Pulmonary artery endothelial cell (primary cell): ENCODE measurements at places on chromosomes 3 and 15.

DNA sequence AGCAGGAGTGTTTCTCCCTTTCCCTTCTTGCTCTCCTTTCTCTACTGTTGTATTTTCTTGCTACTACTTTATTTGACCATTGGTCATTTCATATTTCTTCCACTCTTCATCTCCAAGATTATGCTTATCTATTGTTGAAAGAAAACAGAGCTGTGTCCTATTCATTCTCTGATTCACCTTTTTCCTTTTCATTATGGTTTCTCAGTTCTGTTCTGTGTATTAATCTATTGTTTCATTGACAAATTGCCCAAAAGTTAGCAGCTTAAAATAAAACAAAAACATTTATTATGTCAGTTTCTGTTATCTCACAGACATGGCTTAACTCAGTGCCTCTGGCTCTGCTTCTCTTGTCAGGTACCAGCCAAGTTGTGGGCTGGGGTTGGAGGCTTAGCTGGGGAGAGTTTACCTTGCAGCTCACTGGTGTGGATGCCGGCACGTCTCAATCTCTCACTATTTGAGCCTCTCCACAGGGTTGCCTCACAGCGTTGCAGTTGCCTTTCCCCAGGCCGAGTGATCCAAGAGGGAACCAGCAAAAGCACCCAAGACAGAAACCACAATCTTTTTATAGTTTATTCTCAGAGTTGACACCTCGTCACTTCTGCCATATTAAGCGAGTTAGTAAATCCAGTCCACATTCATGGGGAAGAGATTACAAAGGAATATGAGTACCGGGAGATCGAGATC is 36.9 kb upstream of the FILIP1L start:
- DNase-seq, result no peak

GRCh38 chr3:186540835-186541226 is 3.3 kb downstream of the CRYGS start:
- no peak for DNase-seq

DNA sequence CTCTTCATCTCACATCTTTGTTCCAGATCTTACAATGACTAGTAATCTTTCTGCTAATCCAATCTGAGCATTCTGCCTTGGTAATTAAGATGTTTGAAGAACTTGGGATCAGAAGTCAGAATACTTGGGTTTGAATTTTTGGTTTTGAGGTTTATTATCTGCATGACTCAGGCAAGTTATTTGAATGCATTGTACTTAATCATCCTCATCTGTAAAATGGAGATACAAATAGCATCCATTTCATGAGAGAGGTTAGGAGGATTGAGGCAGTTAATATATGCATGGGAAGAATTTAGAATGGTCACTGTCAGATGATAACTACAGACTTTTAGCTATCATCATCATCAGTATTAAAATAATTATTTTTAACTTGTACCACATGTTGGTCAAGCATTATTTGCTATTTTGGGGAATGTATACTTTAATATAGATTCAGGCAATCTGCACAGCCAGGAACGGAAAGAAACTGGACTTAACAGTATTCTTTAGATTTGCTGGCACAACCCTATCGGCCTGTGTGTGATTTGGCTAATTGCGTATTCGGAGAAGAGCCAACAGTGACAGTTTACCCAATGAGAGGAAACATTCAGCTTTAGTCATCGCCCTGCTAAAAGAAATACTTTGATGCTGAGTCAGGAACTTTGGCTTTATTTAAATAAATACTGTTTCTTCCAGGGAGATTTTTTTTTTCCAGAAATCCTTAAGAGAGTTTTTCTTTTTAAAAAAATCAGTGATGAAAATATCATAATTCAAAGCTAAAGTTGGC is 600.0 kb downstream of the ROBO1 start:
- no peak for DNase-seq

DNA sequence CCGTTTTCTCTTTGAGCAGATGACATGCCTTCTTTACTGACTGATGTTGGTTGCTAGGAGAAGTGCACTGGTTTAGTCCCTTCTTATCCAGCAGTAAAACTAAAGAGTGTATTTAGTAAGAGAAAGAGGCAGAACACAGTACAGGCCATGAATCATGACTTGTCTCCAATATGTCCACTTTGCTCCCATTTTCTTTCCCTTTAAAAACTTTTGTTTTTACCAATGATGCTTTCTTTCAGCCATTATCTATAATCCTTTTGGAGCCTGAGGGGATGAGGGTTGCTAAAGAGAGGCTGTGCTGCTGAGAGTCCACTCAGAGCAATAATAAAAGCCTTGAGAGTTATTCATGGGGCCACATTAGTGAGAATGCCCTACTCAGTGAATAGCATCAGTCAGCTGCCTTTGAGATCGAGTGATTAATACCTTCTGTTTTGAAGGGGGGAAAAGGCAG is 12.2 kb downstream of the ROBO2 start:
- DNase-seq, result no peak

- no peak for DNase-seq
Measured at GRCh38 chr3:94525043-94525442, 462.2 kb downstream of the NSUN3 start.

GRCh38 chr15:72199721-72200212 is 2.2 kb upstream of the GRAMD2A start:
- DNase-seq, result peak; percentile 11

- DNase-seq, result no peak
Measured at GRCh38 chr3:12394569-12395271, 89.6 kb upstream of the TSEN2 start.

DNA sequence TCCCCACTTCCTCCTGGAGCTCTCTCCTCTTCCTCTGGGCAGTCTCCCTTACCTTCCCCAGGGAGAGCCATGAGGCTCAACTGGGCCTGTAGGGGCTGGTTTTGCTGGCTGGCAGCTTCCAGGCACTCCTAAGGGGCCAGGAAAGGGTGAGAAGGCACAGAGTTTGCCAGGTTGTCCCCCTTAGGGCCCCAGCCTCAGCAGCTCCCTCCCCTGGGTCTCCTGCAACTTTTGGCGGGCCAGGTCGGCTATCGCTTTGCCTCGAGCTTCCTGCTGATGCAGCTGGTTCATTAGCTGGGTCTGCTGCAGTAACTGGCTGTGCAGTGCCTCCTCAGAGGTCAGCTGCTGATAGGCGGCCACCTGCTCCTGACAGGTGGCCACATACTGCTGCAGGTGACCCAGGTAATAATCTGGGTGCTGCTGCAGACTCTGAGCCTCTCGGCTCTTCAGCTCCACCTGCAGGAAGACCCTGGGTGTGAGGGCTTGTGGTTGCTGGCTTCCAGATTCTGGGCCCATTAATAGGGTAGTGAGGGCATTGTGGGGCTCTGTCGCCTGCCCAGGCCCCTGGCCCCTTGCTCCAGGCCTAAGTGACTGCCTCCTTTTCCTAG is 29.7 kb upstream of the OR4F6 start:
- DNase-seq, result no peak

DNA sequence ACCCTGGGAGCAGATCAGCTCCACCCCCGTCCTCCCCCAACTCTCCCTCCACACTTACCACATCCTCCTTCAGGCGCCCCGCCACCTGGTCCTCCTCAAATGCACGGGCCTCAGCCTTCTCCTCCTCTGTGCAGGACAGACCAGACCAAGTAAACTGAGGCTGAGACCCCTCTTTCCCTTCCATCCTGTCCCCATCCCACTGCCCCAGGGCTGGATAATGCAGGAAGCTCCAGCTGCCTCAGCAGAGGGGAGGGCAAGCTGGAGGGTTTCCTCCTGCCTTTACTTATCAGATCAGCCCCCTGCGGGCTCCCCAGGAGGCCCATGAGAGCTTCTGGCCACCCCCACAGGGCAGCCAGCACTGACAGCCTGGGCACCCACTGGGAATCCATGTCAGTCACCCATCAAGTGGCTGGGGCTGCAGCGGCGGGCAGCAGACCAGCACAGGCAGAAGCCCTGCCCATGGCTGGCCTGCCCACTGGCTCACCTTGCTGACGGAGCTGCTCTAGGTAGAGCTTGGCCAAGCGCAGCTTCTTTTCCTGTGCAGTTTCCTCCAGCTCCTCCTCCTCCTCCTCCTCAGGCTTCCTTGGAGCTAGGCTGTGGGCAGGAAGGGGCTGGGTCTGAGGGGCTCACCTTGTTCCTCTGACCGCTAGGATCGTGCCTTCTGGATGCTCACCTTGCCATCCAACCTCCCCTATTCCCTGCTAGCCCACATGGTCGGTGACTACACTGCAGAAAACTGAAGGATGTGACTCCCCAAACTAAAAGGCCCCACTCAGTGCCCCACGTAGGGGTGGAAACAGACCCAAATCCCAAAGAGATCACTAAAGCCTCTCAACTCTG is 3.9 kb downstream of the RRP9 start:
- DNase-seq, result no peak

DNA sequence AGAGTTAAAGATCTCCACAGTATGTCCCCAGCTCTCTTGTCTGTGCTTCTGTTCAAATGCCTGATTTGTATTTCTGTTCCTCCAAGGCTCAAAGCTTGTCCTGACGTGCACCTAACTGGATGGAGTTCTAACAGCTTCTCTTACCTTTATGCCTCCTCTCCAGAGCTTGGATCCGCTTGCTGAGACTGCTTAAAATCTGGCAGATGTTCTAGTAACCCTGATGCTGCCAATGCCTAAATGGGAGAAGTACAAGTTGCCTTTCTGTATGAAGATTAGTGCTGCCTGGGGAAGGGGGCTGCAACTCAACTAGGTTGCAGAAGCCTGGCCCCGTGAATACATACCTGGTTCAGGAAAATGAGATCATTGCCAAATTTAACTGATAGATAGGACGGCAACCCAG is 354.5 kb upstream of the KCNMB2 start:
- DNase-seq, result no peak

GRCh38 chr3:42505128-42505848 is 2.8 kb downstream of the VIPR1 start:
- DNase-seq, result no peak

DNA sequence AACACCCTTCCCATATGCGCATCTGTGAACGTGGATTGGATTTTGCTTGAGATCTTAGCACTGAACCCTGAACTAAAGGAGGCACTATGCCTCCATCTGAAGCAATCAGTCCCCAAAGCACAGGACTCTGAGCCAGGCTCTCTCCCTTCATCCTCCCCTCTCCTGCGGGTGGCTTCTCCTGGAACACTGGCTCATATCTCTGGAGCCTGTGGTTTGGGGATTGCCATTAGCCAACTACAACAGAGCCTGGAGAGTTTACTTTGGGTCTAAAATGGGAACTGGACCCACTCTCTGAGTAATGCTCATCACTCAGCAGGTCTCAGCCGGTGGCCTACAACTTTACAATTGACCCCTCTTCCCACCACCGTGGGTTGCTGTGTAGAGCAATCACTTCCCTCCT is 190.8 kb upstream of the HES1 start:
- DNase-seq, result no peak

GRCh38 chr3:178476886-178477285 is 59.4 kb upstream of the KCNMB2 start:
- no peak for DNase-seq

DNA sequence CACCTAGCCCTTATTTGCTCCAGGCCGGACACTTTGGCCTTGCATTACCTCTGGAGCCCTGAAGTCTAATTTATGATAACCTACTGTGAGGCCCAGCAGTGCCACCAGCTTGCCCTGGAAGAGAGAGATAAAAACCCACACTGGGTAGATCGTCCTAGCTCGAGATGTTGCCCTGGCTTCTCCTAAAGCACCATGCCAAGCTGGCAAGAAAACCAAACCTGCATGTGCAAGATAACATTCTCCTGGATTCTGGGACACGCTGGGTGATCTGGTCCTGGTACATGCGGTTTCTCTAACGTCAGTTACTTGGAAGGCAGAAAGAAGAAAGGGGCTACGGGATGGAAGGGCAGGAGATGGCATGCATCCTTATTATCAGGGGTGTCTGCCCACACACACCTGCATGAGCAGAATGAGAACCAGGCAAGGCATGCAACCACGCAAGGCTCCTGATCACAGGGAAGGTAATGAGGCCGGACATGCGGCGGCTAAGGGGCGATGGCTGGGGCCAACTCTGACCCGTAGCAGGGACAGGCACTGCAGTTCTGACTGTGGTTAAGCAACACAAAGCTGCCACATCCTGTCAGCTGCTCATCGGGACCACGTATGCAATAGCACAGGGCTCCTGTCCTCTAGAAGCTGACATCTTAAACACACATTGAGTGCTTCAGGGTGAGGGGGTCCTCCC is 73.0 kb downstream of the OXNAD1 start:
- DNase-seq, result no peak

DNA sequence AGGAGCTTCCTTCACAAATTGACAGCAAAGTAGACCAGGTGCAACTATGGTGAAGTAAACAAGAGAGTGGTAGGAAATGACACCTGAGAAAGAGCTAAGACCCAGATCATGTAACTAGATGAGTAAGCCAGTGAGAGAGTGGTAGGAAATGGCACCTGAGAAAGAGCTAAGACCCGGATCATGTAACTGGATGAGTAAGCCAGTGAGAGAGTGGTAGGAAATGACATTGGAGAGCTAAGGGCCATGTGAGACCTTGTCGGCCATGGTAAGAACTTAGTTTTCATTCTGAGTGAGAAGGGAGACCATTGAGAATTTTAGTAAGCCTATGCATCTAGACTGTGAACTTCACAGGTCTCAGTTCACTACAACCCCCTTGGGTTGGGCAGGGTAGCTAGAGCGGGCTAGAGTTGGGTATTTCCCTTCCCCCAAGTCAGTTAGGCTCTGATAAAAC is 5.4 kb upstream of the SENP7 start:
- no peak for DNase-seq

DNA sequence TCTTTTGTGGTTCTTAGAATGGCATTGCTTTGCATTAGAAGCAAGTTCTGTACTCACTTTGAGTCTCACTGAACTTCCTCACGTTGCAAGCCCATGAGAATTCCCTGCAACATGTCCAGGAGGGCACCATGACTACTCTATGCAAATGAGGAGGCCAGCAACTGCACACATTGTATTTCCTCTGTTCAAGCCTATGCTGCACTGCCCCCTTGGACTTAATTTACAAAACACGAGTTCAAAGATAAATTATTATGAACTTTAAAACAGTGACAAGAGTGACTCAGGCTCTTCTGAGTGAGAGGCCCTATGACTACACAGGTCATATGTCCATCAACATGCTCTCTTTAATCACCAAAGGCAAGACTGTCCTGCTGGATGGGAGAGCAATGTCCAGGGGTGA is 484.2 kb upstream of the ATP11B start:
- no peak for DNase-seq

DNA sequence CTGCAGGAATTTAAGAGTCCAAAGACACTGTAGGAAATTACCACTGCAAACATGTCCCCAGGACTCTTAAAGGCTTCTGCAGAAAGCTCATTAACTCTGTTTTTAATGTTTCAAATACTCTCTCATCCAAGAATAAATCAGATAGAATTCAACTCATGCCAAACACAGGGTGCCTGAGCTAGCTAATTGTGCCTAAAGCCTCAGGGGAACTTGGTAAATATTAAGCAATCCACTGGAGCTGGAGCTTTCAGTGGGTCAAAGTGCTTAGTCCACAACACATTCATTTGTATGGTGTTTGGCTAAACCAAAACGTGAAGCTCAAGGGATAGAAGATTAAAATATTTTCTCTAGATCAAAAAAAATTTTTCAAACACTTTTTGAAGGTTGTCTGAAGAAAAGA is 131.4 kb downstream of the THRB start:
- no peak for DNase-seq

GRCh38 chr3:73681198-73681597 is 56.5 kb upstream of the PDZRN3 start:
- DNase-seq, result no peak

- DNase-seq, result no peak
Measured at GRCh38 chr3:71851878-71852277, 66.9 kb upstream of the PROK2 start.

- DNase-seq, result no peak
Measured at GRCh38 chr15:34214135-34214534, 4.2 kb upstream of the KATNBL1 start.

- no peak for DNase-seq
Measured at GRCh38 chr3:65635657-65636056, 403.1 kb downstream of the MAGI1 start.
